Neural cell (in vitro differentiated cells): ENCODE measurements at places on chromosomes 5 and 9. TPM values are rescaled to one million over a fixed set of nuclear protein-coding genes. Genes with fewer than 3 reads are reported as not detected.

EMB gene
- 9.1 and 10.8 TPM in 2 replicates for polyA plus RNA-seq

INSYN2B gene
- 0.37 and 5.5 TPM in 2 replicates for polyA plus RNA-seq

WWC1 gene
- 0.97 and 1.6 TPM in 2 replicates for polyA plus RNA-seq

RIOK2 gene
- 17.4 and 20.7 TPM in 2 replicates for polyA plus RNA-seq

CHSY3 gene
- polyA plus RNA-seq = 0.40 TPM in 1 of 2 replicates, not detected in the other

ZNF366 gene
- not detected in 2 replicates for polyA plus RNA-seq

SCGB3A1 gene
- not detected in 2 replicates for polyA plus RNA-seq

IFNA2 gene
- not detected in 2 replicates for polyA plus RNA-seq

CNTNAP3B gene
- polyA plus RNA-seq = 9.7 and 12.6 TPM in 2 replicates

QRFP gene
- polyA plus RNA-seq = not detected in 2 replicates

PRRX2 gene
- polyA plus RNA-seq = not detected in 2 replicates

JMY gene
- 16.1 and 19.3 TPM in 2 replicates for polyA plus RNA-seq

ARHGEF39 gene
- polyA plus RNA-seq = 0.51 TPM in 1 of 2 replicates, not detected in the other

ITGA2 gene
- 0.20 and 0.34 TPM in 2 replicates for polyA plus RNA-seq

DBH gene
- polyA plus RNA-seq = not detected in 2 replicates

C1QTNF2 gene
- polyA plus RNA-seq = 0.09 TPM in 1 of 2 replicates, not detected in the other

PURA gene
- polyA plus RNA-seq = 2.2 and 2.3 TPM in 2 replicates

ZNF483 gene
- polyA plus RNA-seq = 2.9 and 4.2 TPM in 2 replicates

GAS1 gene
- polyA plus RNA-seq = 1.4 and 1.6 TPM in 2 replicates

CCDC183 gene
- 5.5 and 8.8 TPM in 2 replicates for polyA plus RNA-seq
